Skeletal muscle cell (primary cell): ENCODE measurements at places on chromosomes 13 and 19.

DNA sequence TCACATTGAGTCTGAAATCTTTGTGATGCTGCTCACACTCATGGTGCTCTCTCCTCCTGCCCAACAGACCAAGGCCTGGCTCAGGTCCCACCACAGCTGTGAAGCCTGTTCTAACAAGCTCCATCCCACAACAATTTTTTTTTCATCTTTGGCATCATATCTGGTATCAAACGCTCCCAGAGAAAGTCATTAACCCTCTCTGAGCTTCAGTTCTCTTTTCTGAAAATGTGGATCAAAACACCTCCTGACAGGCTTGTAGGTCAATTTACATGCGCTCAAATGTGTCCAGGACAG is 224.4 kb downstream of the LACC1 start:
- DNase-seq: no peak

GRCh38 chr13:112851107-112852038 is 117.6 kb upstream of the MCF2L start:
- no peak for DNase-seq

DNA sequence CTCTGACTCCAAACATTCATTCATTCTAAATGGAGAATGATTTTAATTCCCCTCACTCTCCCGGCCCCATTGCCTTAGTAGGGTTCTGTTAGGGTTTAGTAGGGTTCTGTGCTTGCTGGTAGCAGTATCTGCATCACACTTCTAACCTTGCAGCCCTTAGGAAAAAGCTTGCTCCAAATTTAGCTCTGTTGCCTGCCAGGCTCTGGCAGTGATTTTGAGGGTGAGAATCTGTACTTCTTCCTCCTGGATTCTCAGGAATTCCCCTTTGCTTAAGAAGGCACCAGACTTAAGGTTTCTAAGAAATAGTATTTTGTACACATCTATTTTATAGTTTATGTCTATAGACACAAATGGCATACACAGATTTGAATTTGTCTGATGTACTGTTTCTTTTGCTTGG is 14.7 kb downstream of the B3GLCT start:
- DNase-seq: no peak

- peak; percentile 53 for DNase-seq
These were observed 291.9 kb upstream of the HTR2A start for GRCh38 chr13:47188802-47189201.

- no peak for DNase-seq
These were observed 4.9 kb downstream of the SMAD9 start for GRCh38 chr13:36915106-36915505.

DNA sequence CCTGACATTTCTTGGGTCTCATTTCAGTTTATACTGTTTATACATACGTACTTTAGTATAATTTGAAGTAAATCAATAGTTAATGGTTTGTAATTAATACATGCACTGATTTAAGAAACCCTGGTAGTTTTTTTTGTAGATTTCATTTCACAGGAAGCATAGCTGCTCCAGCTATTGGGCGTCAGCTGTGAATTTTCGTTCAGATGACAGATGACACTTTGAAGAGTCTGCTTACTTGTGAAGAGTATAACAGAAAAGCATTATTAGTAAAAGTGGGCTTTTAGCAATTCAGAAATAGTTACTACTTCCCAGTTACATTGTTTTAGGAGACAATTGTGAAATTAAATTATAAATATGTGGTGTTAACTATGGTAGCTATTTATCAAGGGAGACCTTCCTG is 44.4 kb downstream of the METTL21C start:
- no peak for DNase-seq

DNA sequence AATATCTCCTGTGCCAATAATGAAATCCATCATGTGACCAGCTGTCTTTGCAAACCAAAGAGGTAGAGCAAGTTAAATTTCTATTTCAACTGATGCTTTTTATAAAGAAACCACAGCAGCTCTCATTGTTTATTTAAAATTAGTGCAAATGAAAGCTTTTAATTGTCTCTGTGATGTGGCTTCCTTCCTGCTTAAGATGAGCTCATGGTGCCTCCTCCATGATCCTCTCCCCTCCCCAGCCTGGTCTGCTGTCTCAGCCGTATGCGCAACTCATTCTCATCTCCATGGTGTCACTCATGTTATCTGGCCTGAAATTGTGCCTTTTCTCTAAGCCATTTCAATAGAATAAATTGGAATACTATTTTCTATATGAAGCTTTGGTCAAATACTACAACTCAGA is 270.6 kb downstream of the FGF14 start:
- no peak for DNase-seq

DNA sequence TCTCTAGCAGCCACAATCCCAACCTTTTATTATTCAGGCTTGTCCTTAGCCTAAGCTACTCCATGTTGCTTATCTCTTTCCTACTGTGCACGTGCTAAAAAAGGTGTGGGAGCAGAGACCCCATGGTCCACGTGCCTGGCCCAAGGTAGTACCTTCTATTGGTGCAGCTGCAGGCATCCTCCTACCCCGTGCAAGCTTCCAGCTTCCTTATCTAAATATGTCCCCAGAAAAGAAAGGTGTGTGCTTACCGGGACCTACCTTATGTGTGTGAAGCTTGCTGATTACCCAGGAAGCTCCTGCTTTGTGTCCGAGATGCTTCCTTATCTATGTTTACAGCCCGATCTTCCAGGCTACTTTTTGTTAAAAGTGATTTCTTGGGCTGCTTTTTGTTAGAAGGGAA is 2382.4 kb downstream of the PCDH9 start:
- no peak for DNase-seq

- no peak for DNase-seq
These were observed 74.9 kb upstream of the WASF3 start for GRCh38 chr13:26482451-26483197.

GRCh38 chr13:30141775-30142485 is 165.4 kb downstream of the KATNAL1 start:
- no peak for DNase-seq

DNA sequence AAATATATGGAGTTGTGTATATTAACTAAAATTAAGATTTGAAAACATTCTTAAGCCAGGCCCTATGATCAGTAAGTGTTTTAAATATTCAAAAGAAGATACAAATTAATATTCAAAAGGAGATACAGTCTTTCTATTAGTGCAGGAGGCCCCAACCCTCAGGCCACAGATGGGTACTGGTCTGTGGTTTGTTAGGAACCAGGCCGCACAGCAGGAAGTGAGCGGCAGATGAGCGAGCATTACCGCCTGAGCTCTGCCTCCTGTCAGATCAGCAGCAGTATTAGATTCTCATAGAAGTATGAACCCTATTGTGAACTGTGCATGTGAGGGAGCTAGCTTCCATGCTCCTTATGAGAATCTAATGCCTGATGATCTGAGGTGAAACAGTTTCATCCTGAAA is 232.9 kb downstream of the FOXO1 start:
- no peak for DNase-seq

GRCh38 chr13:35925669-35926068 is 205.5 kb downstream of the DCLK1 start:
- no peak for DNase-seq

DNA sequence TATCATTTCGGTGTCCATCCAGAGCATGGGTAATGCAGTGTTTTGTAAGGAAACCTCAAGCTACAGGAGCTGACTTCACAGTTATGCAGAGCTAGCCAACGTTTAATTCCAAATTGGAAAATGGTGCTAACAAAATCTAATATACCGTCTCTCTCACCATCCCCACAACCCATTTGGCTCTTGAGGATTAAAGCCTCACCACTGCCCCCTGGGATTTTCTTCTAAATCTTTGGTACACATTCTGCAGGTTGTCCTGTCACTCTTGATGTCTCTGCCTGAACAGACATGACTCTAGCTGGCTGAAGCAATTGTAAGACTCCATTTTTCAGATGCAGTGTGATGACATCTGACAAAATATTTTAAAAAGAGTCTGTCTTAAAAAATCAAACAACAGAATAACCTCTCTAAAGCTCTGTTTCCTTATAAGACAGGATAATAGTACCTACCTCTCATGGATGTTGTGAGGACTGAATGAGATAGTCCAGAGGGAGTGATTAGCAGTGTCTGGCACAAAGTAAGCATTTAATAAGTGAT is 451.8 kb downstream of the SUCLA2 start:
- DNase-seq: no peak

GRCh38 chr19:11663181-11663591 is 65.9 kb downstream of the ZNF627 start:
- no peak for DNase-seq

DNA sequence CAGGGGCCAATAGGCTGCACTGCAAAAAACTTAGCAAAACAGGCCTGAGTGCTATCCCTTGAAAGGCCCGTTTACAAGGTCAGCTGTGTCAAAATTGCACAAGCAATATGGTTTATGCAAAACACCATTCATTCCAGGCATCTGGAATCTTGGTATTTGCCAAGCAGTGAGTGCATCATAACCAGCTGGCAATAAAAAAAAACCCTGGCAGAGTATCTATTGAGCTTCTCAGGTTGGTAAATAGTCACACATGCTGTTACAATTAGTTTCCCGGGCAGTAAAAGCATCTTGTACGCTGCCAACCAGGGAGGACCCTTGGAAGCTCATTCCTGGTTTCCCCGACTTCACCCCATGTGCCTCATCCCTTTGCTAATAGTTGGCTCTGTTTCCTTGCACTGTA is 21.3 kb downstream of the ZNF77 start:
- DNase-seq: peak; percentile 11

GRCh38 chr13:24910502-24911132 is 146.6 kb downstream of the RNF17 start:
- DNase-seq: no peak

- no peak for DNase-seq
These were observed 154.2 kb upstream of the KLF12 start for GRCh38 chr13:74288361-74288911.

GRCh38 chr19:49247676-49248075 is 77.3 kb downstream of the SLC6A16 start:
- no peak for DNase-seq
